ENCODE measurements at places on chromosomes 4 and X.
A peak's percentile ranks its signal among the peaks of the same experiment; 100 is the strongest.

DNA sequence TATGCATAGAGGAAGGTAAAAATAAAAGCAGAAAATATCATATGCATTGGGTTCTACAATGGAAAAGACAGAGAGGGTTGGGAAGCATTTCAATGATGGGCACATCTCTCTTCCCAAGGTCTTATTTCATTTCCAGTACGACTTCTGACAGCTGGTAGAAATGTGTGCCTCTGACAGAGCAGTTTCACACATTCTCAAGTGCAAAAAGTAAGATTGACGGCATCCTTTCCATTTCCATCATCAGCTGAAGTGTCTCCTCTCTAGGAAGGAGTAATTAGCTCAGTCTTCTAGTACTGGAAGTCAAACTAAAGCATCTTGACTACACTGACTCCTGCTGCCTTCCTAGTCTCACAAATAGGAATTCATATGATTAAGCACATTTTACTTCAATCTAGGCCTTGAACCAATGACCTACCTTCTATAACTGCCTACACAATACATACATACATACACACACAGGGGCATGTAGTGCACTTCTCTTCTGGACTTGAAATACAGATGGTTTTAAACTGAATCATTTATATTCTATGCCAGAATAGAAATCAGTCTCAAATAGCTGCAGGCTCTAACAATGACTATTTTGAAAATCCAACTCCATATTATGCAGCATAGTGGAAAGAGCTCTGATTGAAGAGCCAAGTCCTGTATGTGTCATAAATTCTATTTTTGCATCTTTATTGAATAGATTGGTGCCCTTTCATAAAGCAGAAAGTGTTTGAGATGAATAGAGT lies 473.4 kb downstream of the INPP4B start:
- H3K27me3 ChIP-seq: peaks cover 3% of the 10 kb centered on the region
- H3K4me3 ChIP-seq: no peak overlapping the region
- H3K4me1 ChIP-seq: peaks cover 82% of the 10 kb centered on the region
- peaks cover 34% of the 10 kb centered on the region for H3K36me3 ChIP-seq

DNA sequence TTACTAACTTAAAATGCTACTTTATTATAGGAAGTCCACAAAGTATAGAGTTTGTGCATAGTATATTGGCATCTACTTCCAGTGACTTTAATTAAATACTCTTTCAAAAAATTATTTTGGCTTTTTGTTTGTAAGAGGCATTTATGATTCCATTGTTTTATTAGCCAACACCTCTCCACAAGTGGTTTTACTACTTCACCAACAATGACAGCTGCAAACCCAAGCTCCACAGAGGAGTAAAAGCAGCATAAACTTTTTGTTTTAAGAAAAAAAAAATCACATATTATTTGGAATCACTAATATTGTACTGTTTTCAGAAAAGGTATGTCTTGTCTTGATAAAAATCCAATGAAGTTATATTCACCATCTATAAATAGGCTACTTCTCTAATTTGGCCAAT lies 88.5 kb downstream of the FIP1L1 start:
- no peak for DNase-seq
- H3K4me3 ChIP-seq: no peak overlapping the region
- H3K36me3 ChIP-seq: peaks cover 19% of the 10 kb centered on the region
- no peaks in the 10 kb centered on the region for H3K27me3 ChIP-seq
- H3K27ac ChIP-seq: no peak overlapping the region

DNA sequence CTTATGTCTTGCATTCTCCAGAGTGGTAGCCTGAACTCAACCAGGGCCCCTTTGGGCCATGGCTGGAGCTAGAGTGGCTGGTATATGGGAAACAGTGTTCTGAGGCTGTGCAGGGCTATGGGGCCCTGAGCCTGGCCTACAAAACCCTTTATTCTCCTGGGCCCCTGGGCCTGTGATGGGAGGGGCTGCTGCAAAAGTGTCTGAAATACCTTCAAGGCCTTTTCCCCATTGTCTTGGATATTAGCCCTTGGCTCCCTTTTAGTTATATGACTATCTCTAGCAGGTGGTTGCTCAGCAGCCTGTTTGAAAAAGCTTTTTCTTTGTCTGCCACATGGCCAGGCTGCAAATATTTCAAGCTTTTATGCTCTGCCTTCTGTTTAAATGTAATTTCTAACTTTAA lies 22.5 kb downstream of the APOOL start:
- no peaks in the 10 kb centered on the region for H3K4me1 ChIP-seq
- H3K27ac ChIP-seq: no peak overlapping the region
- H3K36me3 ChIP-seq: no peaks in the 10 kb centered on the region
- no peaks in the 10 kb centered on the region for H3K27me3 ChIP-seq
- no peak for DNase-seq

GRCh38 chr4:138685316-138685715 lies 330.3 kb upstream of the NOCT start:
- H3K36me3 ChIP-seq: no peaks in the 10 kb centered on the region
- H3K4me3 ChIP-seq: no peak overlapping the region
- no peak overlapping the region for H3K27ac ChIP-seq
- no peak for DNase-seq

- 0 out of 2 replicates have a peak, but pooled peaks cover 4% of the 10 kb centered on the region for H3K36me3 ChIP-seq
- H3K4me1 ChIP-seq: peaks cover 76% of the 10 kb centered on the region
- peak overlapping the region; percentile 8 for H3K4me3 ChIP-seq
Measured at GRCh38 chr4:128384091-128384520, 96.5 kb upstream of the PGRMC2 start.

- H3K4me3 ChIP-seq: no peak overlapping the region
- H3K27me3 ChIP-seq: peaks cover 2% of the 10 kb centered on the region
- H3K27ac ChIP-seq: no peak overlapping the region
- no peak for DNase-seq
- H3K4me1 ChIP-seq: no peaks in the 10 kb centered on the region
Measured at GRCh38 chr4:155742310-155743015, 16.4 kb upstream of the GUCY1B1 start.

DNA sequence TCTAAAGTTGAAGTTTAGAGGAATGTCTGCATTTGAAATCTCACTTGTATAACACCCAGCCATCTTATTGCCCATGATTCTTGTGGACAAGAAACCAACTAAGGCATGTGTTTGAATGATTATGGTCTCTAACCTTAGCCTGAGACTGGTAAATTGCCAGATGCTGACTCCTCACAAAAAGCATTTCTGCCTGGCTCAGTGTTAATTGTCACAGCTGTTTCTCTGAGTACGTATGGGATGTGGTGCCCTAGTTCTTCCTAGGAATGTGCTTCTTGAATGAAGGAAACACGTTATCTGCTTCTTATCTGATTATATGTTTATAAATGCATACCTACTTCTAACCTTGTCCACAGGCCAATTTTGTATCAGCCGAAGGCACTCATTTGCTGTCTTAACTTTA lies 63.1 kb upstream of the NDP start:
- no peaks in the 10 kb centered on the region for H3K27me3 ChIP-seq
- DNase-seq: peak; percentile 33
- H3K27ac ChIP-seq: no peak overlapping the region
- no peak overlapping the region for H3K4me3 ChIP-seq

GRCh38 chrX:13659063-13659462 lies 6.1 kb downstream of the TCEANC start:
- no peaks in the 10 kb centered on the region for H3K27me3 ChIP-seq
- H3K4me1 ChIP-seq: peaks cover 26% of the 10 kb centered on the region
- H3K27ac ChIP-seq: peak overlapping the region; percentile 80
- peak overlapping the region; percentile 81 for H3K4me3 ChIP-seq
- DNase-seq: peak; percentile 52
- H3K36me3 ChIP-seq: peaks cover 5% of the 10 kb centered on the region

- DNase-seq: no peak
- H3K27me3 ChIP-seq: peaks cover 1% of the 10 kb centered on the region
- H3K36me3 ChIP-seq: no peaks in the 10 kb centered on the region
- H3K27ac ChIP-seq: no peak overlapping the region
- H3K4me1 ChIP-seq: no peaks in the 10 kb centered on the region
Measured at GRCh38 chrX:24574743-24575142, 72.4 kb downstream of the PCYT1B start.

- no peaks in the 10 kb centered on the region for H3K27me3 ChIP-seq
- no peaks in the 10 kb centered on the region for H3K36me3 ChIP-seq
- no peak overlapping the region for H3K4me3 ChIP-seq
- no peak for DNase-seq
Measured at GRCh38 chr4:26349496-26349895, 28.7 kb downstream of the RBPJ start.

GRCh38 chrX:39609941-39610340 lies 487.8 kb downstream of the BCOR start:
- peaks cover 26% of the 10 kb centered on the region for H3K27me3 ChIP-seq
- no peak overlapping the region for H3K4me3 ChIP-seq
- no peak for DNase-seq
- H3K4me1 ChIP-seq: peaks cover 7% of the 10 kb centered on the region

DNA sequence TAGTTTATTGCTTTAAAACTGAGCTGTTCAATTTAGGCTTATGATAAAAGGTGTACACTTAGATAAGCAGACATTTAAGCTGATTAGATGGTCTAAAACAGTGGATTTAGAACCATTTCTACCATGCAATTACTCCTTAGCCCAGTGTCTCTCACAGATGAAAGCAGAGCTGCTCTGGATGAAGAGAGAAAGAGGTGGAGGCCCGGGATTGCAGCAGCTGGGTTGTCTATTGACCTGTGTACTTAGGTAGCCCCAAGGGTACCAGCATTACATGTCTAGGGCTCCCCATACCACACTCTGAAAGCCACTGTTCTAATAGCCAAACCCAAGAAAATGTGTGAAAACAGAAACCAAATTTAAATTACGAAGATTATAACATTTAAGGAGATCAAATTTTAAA lies 86.0 kb upstream of the GIMD1 start:
- no peaks in the 10 kb centered on the region for H3K27me3 ChIP-seq
- H3K4me1 ChIP-seq: no peaks in the 10 kb centered on the region
- no peak for DNase-seq
- H3K27ac ChIP-seq: no peak overlapping the region
- no peak overlapping the region for H3K4me3 ChIP-seq

DNA sequence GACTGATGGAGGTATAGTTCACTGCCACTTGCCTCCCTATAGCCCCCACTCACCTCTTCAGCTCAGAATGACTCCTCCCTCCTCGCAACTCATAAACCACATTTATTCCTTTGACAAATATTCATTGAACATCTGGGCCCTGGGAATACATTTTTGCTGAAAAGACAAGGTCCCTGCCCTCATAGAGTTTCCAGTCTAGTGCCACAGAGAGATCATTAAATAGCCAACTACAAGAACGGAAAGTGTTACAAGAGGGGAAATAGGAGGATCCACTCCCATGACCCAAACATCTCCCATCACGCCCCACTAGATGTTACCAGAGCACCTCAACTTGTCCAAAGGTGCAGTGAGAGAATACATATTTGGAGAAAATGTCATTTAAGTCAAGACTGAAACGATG lies 3.2 kb upstream of the KLF3 start:
- DNase-seq: no peak
- H3K27me3 ChIP-seq: peaks cover 12% of the 10 kb centered on the region
- peaks cover 18% of the 10 kb centered on the region for H3K4me1 ChIP-seq
- H3K36me3 ChIP-seq: peaks cover 11% of the 10 kb centered on the region
- H3K27ac ChIP-seq: no peak overlapping the region

GRCh38 chrX:46178763-46179162 lies 366.5 kb downstream of the ZNF674 start:
- no peaks in the 10 kb centered on the region for H3K36me3 ChIP-seq
- no peak overlapping the region for H3K27ac ChIP-seq
- H3K27me3 ChIP-seq: peaks cover 3% of the 10 kb centered on the region
- peaks cover 14% of the 10 kb centered on the region for H3K4me1 ChIP-seq
- no peak overlapping the region for H3K4me3 ChIP-seq

DNA sequence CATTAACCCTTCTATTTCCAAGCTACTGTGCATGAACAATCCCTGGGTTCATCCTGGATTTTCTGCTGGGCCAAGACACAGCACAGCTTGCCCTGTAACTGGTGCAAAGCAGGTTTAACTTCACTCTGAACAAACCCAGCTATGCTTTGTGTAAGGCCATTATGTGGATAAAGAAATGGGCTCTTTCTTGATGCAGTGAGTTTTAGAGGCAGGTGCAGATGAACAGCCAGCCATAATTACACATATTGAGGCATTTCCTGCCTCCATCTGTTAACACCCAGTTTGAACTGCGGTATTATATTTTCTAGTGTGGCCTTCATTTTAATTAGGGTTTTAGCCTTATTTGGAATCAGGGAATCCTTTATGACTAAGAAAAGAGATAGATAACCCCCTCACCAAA lies 68.7 kb upstream of the ARX start:
- no peaks in the 10 kb centered on the region for H3K27me3 ChIP-seq
- H3K4me3 ChIP-seq: no peak overlapping the region
- no peak overlapping the region for H3K27ac ChIP-seq

GRCh38 chrX:70398899-70399298 lies 24.2 kb upstream of the GDPD2 start:
- no peak overlapping the region for H3K4me3 ChIP-seq
- H3K4me1 ChIP-seq: no peaks in the 10 kb centered on the region
- no peaks in the 10 kb centered on the region for H3K27me3 ChIP-seq
- DNase-seq: no peak
- H3K27ac ChIP-seq: no peak overlapping the region

DNA sequence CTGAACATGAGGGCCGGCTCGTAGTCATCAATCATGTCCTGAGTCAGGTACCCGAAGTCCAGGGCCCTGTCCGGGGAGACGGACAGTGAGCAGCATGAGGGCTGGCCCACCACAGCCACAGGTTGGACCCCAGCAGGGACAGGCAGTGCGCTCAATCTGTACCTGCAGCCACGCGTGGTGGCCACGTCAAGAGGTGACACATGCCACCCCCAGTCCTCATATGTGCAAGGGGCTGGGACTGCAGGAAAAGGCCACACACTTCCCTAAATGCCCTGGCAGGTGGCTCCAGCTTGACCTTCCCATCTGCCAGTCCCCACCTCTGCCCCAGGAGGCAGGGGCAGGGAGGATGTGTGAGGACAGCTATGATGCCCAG lies 73.8 kb upstream of the MXD4 start:
- no peaks in the 10 kb centered on the region for H3K36me3 ChIP-seq
- DNase-seq: no peak
- H3K4me3 ChIP-seq: no peak overlapping the region
- H3K4me1 ChIP-seq: peaks cover 6% of the 10 kb centered on the region
- peaks cover 11% of the 10 kb centered on the region for H3K27me3 ChIP-seq

- H3K27me3 ChIP-seq: no peaks in the 10 kb centered on the region
- no peak overlapping the region for H3K27ac ChIP-seq
- H3K36me3 ChIP-seq: no peaks in the 10 kb centered on the region
- no peak for DNase-seq
- no peak overlapping the region for H3K4me3 ChIP-seq
Measured at GRCh38 chr4:31107362-31107761, 387.2 kb downstream of the PCDH7 start.

- H3K4me3 ChIP-seq: no peak overlapping the region
- peaks cover 58% of the 10 kb centered on the region for H3K27me3 ChIP-seq
- H3K27ac ChIP-seq: no peak overlapping the region
- H3K36me3 ChIP-seq: peaks cover 24% of the 10 kb centered on the region
- no peaks in the 10 kb centered on the region for H3K4me1 ChIP-seq
Measured at GRCh38 chr4:8061573-8061972, 97.0 kb downstream of the ABLIM2 start.
